ENCODE measurements at places on chromosomes 3 and 15.

- DNase-seq = no peak
Measured at GRCh38 chr3:90011131-90011530, 903.7 kb downstream of the EPHA3 start.

DNA sequence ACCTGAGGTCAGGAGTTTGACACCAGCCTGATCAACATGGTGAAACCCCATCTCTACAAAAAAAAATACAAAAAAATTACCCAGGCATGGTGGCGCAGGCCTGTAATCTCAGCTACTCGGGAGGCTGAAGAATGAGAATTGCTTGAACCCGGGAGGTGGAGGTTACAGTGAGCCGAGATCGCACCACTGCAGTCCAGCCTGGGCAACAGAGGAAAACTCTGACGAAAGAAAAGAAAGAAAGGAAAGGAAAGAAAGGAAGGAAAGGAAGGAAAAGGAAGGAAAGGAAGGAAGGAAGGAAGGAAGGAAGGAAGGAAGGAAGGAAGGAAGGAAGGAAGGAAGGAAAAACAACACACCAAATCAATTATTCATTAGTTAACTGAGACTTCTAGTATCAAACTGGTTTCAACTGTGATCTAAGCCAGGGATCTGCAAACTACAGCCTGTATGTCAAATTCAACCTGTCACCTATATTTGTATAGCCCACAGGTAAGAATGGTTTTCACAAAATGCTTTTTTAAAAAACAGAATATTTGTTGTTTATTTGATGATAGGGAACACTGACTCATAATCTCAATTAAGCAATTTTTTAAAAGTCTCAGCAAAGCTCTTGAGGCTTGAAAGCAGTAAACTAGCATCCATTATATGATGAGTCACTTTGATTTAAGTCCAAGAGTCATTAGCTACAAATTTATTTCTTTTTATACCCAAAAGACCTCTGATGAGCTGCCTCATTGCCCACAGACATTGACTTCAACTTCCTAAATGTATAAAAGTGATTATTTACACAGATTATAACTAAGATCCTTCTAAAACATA lies 127.6 kb downstream of the TBL1XR1 start:
- DNase-seq = no peak

DNA sequence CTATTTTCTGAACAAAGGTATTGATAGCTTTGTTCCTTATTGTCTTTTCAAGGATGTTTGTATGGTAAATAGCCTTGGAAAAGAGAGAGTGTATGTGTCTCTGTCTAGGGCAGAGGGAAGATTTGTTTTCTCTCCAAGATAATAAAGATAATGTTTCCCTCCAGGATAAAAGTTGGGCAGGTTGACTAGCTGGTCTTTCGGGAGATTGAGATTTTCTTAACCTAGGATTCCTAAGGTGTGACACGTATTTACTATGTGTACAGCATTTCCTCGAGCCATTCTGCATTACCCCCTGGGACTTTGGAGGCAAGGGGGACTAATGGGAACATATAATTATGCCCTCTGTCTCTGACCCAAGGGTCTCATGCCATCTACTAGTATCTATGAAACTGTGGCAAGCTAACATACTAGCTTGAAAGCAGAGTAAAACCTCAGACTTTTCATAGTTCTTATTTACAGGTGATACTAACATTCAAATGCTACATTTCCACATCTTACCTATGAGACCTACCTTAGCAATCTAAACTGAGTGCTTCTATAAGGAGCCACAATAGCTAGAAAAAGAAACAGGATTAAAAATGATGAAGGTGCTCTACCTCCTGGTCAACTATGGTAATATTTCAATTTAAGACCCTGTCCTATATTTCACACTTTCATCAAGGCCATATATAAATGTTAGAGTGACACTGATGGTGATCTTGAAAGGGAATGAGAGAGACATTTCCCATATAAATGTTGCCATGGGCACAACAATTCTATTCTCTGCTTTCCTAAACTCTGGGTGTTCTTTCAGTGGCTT lies 252.9 kb upstream of the CBLB start:
- DNase-seq = no peak

DNA sequence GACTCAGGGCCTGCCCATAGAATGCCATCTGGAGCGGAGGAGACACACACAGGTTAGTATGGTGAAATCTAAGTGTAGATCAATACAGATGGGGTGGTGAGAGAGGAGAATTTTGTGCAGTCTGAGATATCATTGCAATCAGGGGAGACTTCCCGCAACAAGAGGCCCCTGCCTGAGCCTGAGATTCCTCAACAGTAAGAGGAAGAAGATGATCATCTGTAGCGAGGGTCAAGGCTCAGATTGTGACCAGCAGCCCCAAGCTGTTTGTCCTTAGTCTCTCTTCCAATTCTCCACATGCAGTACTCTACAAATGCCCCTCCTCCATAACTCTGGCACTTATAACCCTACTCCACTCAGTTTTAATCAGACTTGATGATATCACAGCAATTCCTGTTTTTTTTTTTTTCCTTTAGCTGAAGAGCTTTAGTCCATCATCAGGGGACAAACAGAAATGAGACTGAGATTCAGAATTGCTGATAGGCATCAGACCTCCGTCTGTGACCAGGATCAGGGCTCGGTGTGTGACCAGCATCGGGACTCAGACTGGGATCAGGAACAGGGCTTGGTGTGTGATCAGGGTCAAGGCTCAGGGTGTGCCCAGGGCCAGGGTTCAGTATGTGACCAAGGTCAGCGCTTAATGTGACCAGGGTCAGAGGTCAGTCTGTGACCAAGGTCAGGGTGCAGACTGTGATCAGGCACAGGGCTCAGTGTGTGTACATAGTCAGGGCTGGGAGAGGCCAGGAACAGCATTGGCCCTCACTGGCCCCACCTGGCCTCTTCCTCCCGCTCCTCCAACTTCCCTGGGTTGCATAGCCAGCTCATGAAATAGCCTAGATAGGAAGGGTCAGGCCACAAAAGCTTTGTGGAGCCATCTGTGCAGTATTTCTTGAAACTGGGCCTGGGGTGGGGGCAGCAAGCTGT lies 14.1 kb downstream of the LOXL1 start:
- DNase-seq = no peak

GRCh38 chr15:48975472-48976419 lies 12.0 kb upstream of the SHC4 start:
- peak; percentile 55 for DNase-seq

DNA sequence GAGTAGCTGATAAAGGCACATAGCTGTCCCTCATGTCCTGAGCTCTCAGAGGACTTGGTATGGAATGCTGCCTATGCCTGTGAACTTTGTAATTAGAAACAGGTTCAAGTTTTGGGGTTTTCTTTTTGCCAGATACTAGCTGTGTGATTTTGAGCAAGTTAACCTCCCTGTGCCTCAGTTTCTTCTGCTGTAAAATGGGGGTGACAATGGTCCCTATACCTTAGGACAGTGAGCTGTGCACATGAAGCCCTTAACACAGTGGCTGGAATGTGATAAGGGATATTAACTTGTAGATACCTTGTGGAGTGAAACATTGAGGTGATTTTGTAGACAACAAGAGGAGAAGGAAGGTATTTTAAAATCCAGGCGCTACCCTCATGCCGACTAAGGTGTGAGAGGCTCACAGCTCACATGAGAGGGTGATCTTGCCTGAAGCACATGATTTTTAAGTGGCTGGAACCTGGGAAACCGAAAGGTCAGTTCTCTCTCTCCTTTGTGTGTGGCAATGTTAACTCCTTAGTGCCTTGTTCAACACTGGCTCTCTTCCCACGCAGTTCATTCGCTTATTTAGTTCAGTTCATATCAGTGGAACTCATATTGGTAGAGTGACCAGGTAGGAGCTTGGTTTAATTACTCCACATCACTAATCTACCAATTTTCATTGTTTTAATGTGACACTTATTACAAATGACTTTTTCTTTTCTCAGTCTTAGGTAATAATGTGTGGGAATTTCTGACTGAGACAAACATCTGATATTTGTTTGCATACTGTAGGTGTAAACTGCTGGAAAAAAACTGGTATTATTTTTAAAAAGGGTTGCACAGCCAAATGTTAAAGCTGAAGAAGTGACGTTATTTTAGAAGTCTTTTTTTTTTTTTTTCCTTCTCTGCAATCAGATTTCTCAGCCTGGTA lies 236.2 kb downstream of the ITPR1 start:
- no peak for DNase-seq

DNA sequence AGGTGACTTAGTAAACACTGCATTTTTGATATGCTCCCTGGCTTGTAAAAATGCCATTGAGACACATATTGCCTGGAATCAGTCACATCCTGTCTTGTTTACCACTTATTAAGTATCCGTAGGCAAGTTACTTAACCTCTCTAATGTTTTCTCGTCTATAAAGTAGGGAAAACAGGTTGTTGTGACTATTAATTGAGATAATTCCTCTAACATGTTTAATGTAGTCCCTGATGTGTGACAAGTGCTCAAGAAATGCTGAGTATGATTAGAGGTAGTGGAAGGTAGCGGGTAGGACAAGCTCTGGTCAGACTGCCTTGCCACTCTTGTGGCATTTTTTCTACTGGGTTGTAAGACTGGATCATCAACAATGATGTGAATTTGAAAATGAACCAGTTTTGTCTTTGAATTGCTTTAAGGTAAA lies 54.1 kb downstream of the NFKBIZ start:
- DNase-seq = no peak

- DNase-seq = no peak
Measured at GRCh38 chr15:68195336-68196112, 9.6 kb downstream of the CALML4 start.

- no peak for DNase-seq
Measured at GRCh38 chr15:31078471-31078870, 23.1 kb downstream of the TRPM1 start.

- no peak for DNase-seq
Measured at GRCh38 chr3:88038566-88038965, 20.2 kb downstream of the CGGBP1 start.

DNA sequence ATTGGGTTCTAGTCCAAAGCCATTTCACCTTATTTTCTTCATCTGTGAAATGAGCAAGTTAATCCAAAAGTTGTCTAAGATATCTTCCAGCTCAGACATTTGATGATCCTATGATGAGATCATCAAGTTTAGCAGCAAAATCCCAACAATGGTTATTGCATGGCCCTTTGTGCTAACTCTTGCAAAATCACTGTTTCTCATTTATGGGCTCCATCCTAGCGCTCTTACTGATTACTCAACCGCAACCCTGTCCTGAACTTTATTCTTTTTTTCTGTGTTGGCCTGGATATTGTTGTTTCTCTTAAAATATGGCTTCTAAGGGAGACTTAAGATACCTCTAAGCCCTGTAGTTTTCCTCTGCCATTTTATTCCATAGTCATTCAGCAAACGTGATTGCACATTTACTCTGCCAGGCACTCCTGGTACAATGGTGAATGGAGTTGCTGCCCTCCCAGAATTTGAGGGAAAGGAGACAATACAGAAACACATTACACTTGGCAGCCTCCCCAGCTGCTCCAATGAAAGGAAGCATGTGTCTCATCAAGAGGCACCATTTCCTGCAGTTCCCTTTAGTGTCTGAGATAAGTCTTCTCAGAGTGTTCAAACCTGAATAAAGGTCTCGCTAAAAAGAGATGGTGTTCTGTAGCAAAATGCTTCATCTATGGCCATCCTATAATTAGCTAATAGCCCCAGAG lies 4.4 kb downstream of the GXYLT2 start:
- DNase-seq = no peak

- no peak for DNase-seq
Measured at GRCh38 chr3:48826451-48826850, 21.2 kb downstream of the PRKAR2A start.

DNA sequence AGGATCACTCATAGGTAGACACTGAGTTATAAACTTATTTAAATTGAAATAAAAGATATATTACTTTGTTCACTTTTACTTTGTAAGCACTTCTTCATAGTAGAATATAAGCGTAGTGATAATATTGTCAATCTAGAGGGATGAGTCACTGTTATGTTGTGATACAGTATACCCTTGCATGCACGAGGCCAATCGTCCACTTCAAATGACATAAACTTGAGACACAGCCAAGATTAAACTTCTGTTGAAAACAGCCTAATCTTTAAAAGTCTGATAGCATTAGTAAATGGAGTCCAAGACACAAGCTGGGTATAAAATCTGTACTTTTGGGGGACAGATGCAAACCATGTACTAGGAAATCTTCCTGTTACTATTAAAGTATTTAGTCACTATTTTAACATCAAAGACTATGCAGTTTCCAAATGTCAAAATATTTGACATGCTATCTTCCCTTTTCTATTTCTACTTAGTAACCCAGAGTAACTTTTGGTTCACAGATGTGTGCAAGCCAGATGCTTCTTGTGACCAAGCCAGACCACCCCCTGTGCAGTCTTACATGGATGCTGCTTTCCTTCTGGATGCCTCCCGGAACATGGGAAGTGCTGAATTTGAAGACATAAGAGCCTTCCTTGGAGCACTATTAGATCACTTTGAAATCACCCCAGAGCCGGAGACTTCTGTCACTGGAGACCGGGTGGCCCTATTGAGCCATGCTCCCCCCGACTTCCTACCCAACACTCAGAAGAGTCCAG lies 85.3 kb downstream of the PIK3R4 start:
- no peak for DNase-seq

GRCh38 chr15:68191555-68191954 lies 13.6 kb downstream of the CALML4 start:
- DNase-seq = no peak

DNA sequence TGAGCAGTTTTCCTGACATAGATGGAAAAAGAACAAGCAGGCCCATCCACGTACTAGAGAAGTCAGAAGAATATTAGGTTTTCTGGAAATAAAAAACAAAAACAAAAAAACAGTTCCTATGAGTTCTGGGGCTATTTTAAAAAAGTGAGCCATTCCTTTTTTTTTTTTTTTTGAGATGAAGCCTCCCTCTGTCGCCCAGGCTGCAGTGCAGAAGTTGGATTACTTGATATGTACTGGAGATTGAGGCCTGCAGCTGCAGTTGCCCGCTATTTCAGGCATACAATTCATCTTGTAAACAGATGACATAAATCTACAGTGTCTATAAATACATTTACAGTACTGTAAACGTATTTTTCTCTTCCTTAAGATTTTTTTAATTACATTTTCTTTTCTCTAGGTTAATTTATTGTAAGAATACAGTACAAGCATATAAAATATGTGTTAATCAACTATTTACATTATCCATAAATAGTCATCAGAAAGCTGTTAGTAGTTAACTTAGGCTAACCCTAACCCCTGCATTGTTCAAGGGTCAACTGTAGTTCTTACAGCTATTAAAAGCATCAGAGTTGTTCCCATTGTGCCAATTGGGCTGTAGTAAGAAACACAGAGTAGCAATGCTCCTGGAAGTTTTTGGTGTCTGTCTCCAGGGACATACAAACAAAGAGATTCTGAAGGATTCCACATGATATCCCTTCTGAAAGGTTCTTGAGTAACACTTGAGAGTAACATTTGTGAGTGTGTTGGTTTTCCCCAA lies 11.2 kb upstream of the ACTL6A start:
- no peak for DNase-seq

- no peak for DNase-seq
Measured at GRCh38 chr3:27680517-27681246, 41.4 kb downstream of the EOMES start.

Data from T follicular helper cell (primary cell).